GM12891 (cell line): ENCODE measurements at places on chromosomes 1 and 21.

GRCh38 chr1:159915571-159916241 lies 9.6 kb downstream of the TAGLN2 start:
- no peak for DNase-seq

- no peak for DNase-seq
Observed at GRCh38 chr1:201017828-201018163, 5.7 kb downstream of the KIF21B start.

DNA sequence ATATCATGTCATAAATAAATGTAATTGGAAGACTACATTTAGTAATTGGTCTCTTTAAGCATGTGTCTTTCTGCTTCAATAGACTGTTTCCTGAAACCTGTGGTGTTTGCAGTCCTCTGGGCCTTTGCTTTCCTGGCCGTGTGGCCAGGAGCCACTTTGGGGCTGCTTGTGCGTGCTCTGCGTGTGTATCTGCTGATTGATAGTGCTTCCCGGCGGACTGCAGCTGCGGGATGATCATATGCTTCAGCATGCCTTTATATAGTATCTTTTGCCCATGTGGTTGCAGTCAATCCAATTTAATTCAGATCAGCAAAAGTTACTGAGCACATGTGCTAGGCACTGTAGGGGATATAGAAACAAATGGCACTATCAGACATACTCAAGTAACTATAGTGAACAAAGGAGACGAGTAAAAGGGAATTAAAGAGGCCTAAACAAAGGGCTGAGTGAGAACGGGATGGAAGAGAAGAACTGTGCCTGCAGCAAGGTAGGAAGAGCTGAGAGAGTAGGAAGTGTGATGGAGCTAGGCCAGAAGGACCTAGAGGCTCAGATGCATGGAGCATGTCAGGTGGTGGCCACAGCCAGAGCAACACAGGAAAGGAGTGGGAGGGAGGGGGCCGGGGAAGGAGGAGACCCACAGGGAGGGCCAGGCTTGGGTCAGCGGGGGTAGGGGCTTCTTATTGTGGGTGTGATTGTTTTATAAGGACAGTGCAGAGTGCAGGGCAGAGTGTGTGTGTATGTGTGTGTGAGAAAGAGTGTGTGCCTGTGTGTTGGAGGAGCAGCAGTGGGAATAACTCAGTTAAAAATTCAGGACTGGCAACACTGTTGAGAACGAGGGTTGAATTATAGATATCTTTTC lies 27.2 kb upstream of the TTF2 start:
- no peak for DNase-seq

GRCh38 chr1:169260478-169261151 lies 107.0 kb downstream of the NME7 start:
- no peak for DNase-seq

- no peak for DNase-seq
Observed at GRCh38 chr1:78388275-78388674, 102.5 kb upstream of the PTGFR start.

GRCh38 chr1:30758785-30759380 lies 1.3 kb upstream of the LAPTM5 start:
- DNase-seq = no peak

DNA sequence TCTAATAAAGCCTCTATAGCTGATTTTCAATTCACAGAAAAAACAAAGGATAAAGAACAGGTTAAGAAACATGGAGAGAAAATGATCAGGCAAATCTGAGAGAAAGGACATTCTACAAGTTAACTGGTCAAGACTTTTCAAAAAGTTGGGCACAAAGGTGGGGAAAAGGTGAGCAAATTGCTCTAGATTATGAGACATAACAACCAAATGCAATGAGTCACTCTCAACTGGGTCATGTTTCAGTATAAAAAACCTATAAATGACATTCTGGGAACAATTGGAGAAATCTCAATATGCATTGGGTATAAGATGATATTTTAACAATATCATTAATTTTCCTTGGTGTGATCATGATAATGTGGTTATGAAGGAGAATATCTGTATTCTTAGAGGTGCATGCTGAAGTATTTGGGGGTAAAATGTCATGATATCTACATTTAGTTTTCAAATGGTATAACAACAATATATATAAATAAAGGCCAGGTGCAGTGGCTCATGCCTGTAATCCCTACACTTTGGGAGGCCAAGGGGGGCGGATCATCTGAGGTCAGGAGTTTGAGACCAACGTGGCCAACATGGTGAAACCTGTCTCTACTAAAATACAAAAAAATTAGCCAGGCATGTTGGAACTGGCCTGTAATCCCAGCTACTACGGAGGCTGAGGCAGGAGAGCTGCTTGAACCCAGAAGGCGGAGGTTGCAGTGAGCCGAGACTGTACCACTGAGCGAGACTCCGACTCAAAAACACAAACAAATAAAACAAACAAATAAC lies 27.0 kb downstream of the ANKRD13C start:
- DNase-seq = no peak

GRCh38 chr1:42680921-42681683 lies 1.1 kb upstream of the YBX1 start:
- DNase-seq = peak; percentile 10

GRCh38 chr1:169570172-169570574 lies 16.1 kb downstream of the F5 start:
- no peak for DNase-seq

GRCh38 chr1:30898031-30898815 lies 10.3 kb downstream of the SDC3 start:
- no peak for DNase-seq

GRCh38 chr1:74681851-74682250 lies 8.3 kb upstream of the ERICH3 start:
- DNase-seq = no peak

GRCh38 chr1:176096015-176096414 lies 111.1 kb downstream of the COP1 start:
- DNase-seq = no peak

GRCh38 chr1:75794382-75794781 lies 2.3 kb upstream of the MSH4 start:
- DNase-seq = no peak

DNA sequence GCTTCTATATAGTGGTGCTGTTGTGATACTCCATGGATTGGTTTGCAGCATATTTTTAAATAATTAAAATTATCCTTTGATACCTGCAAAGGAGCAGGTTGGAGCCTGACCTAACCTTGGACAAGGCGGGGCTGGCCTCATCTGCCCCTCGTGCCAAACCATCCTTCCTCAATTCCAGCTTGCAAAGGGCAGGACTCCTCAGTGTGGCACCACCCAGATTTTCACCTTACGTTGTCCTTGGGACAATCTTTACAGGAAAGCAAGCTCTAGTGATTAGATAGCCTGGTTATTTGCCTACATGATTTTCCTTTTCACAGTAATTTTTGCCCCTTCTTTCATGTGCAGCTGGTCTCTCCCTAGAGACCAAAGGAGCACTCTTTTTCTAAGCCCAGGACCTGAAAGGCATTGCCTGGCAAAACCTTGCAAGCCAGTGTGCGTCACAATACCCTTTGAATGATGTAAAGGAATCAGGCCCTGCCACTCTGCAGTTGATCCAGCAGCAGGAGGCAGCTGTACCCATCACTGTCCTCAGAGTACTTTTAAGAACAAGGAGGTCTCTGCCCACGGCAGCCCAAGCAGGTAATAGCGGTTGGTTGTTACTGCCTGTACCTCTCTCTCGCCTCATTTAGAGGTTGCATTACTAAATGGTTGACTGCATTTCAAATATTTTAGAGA lies 99.4 kb downstream of the ADSS2 start:
- no peak for DNase-seq

DNA sequence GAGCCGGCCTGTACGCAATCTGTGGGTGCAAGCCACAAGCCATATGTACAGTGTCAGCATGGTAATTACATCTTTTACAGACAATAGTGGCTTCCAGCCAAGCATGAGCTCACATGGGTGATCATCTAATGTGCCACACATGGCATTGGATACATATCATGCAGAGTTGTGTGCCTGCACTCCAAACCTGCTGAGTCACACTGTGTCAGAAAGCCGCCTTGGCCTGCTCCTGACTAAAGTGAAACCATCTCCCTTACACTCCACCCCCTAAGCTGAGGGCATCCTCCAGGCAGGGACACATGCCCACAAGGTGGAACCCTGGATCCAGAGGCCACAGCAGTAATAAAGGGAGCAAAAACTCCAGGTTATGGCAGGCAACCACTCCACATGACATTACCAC lies 72.5 kb downstream of the KCNT2 start:
- DNase-seq = no peak

DNA sequence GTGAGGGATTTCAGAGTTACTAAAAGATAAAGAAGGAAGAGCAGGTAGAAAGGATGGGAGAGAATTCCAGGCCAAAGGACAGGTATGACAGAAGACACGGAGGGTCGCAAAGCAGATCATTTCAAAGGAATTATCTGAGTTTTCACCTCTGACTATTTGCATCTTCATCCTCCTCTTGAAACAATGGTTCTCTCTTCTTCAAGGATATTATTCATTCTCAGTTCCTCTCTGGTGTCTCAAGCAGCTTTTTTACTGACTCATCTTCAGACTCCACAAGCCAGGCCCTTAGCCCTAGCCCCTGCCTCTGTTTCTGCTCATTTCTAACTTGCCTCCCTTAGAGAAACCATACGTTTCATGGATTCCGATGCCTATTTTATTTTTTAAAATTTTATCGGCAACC lies 15.0 kb downstream of the DDX59 start:
- peak; percentile 35 for DNase-seq

GRCh38 chr1:36417931-36418330 lies 20.2 kb upstream of the LSM10 start:
- DNase-seq = no peak

- DNase-seq = no peak
Observed at GRCh38 chr1:5939271-5940170, 52.7 kb downstream of the NPHP4 start.

GRCh38 chr1:1894354-1895059 lies 3.6 kb upstream of the GNB1 start:
- DNase-seq = no peak

GRCh38 chr1:98991127-98992012 lies 13.3 kb downstream of the PLPPR5 start:
- no peak for DNase-seq

DNA sequence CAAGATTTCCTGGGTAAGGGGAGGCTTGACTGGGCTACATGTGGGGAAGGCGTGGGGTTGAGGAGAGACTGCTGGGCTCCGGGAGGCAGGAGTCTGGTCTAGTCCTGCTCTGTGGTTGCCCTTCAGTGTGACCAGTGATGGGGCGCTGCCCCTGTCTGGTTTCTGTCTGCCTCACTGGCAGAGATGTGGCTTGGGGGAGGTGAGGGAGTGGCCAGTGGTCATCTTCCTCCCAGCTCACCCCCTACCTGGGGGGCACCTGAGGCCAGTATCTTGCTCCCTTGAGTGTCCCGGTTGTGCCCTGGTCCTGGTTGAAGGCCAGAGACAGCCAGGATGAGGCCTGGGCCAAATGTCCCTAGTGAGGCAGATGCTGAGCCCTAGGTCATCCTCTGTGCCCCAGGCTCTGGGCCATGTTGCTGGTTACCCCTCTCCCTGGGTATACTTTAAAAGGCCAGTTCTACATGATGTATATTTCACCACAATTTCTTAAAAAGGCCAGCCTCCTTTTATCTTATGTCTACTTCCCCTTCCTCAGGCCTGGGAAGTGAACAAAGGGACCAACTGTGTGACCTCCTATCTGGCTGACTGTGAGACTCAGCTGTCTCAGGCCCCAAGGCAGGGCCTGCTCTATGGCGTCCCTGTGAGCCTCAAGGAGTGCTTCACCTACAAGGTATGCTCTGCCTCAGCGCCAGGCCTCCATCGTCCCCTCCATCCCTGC lies 10.5 kb downstream of the FAAH start:
- no peak for DNase-seq

DNA sequence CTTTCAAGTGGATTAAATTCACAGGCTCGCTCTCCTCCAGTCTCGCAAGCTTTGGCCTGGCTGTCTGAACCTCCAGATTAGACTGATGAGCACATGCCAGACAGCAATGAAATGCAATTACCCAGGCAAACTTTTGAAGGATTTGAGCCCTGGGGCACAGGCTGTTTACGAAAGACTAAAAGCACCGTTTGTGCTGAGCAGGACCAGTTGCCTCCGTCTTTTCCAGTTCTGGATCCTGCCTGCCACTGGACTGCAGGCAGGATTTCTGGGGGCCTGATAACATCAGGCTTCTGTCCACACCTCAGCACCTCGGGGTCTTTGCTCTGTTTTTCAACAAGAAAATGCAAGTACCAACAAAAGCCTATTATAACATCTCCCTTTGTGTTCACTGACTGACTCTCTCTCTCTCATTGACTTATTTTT lies 145.7 kb downstream of the CLIC6 start:
- DNase-seq = no peak

GRCh38 chr1:29801561-29801973 lies 565.2 kb downstream of the PTPRU start:
- DNase-seq = no peak

DNA sequence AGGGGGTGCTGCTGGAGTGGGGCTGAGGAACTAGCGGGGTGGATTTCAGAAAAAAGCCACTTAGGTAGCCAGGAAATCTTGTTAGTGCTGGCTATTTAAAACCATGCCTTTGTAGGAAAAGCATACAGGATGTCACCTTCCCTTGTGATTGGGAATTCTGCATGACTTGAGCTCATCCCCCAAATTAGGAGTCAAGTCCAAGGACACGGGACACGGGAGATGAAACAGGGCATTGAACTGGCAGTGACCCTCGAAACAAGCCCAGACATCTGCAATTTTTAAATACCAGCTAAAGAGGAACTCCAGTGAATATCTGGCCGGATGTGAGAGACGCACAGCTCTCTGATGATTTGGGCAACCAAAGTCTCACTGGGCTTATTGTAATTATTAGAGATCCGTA lies 32.8 kb downstream of the C2CD2 start:
- DNase-seq = peak; percentile 53

- no peak for DNase-seq
Observed at GRCh38 chr1:43255438-43256210, 14.2 kb upstream of the TMEM125 start.

DNA sequence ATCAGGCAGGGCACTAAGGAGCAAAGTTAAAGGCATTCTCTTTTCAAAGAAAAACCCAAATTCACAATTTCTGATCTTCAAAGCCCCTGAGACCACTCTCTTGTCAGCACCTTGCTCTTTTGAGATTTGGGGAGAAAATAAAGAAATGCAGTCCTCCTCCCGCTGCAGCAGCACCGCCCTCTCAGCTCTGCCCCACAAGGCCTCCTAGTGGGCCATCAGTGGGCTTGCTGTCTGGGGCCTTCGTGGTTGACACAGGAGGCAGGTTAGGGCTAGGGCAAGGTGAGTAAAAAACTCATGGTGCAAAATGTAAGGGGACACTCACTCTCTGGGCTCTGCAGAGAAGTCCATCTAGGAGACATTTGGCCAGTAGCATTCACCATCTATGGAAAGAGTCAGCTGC lies 67.4 kb upstream of the CTTNBP2NL start:
- DNase-seq = no peak

- no peak for DNase-seq
Observed at GRCh38 chr1:111967067-111967690, 22.3 kb downstream of the KCND3 start.

DNA sequence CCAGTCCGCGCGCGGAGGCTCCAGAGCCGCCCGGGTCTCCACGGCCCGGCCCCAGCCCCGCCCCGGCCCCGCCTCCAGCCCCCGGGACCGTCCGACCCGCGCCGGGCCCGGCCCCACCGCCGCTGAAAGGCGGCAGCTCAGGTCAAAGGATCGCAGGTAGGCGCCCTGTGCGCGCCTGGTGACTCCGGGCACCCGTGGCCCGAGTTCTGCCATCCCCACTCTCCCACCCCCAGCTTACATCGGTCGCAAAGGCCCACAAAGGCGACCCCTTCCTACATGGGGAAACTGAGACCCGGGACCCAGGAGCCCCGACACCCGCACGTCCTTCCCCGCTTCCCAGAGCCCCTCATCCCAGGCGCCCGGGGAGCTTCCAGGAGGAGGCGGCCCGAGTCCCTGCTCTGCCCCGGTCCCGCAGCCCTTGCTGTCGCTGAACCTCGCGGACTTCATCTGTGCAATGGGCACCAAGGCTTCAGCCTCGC lies at the start of gene TMEM200B:
TMEM200B (minus strand) TSS at position 17 of the 479 bp plus-strand sequence. CDS start 2,075 bp downstream, outside the sequence.
- no peak for DNase-seq

GRCh38 chr1:64309431-64309831 lies 106.0 kb downstream of the UBE2U start:
- no peak for DNase-seq
